ENCODE measurements at places on chromosomes 1 and 21. TPM values are rescaled to one million over a fixed set of nuclear protein-coding genes. Genes with fewer than 3 reads are reported as not detected.

The LCE1A gene
- total RNA-seq = not detected

The CFAP45 gene
- 1.8 TPM for total RNA-seq

DNA sequence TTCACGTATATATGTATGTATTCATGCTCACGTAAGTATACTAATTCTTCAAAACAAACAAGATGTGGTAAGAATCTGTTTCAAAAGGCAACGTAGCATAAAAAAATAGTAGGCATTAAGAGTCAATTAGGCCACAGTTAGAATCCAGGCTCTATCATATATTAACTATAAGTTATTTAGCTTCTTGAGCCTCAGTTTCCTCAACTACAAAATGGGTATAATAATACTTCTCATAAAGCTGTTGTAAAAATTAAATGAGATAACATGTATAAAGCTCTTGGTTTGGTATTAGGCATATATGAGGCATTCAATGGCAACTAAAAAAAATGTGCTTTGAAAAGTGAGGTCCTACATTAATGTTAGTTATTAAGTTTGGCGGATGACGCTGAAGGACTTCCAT lies 9.2 kb downstream of the B3GALNT2 start:
- DNase-seq = no peak

- no peak for DNase-seq
These were observed 85.4 kb upstream of the CD53 start for GRCh38 chr1:110787328-110788071.

DNA sequence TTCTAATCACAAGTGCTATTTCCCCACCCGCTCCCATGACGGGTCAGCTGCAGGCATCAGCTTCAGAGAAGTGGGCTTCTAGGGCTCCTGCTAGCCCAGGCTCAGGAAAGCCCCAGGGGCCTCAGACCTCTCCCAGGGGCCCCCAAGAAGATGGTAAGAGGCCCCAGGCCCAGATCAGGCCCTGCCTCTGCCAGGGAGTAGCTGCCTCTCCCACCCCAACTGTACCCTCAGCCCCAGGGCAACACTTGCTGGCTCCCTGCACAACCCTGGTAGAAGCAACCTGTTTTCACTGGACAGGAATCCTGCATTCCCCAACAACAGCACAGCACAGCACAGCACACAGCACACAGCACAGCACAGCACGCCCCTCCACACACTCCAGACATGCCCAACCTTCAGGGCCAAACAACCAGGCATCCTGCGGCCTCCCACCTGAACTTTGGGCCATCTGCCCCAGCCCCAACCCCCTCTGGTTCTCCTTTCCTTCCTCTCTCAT lies 6.5 kb downstream of the BLACAT1 start:
- DNase-seq = no peak

- no peak for DNase-seq
These were observed 5.1 kb downstream of the NT5C1A start for GRCh38 chr1:39666772-39667171.

DNA sequence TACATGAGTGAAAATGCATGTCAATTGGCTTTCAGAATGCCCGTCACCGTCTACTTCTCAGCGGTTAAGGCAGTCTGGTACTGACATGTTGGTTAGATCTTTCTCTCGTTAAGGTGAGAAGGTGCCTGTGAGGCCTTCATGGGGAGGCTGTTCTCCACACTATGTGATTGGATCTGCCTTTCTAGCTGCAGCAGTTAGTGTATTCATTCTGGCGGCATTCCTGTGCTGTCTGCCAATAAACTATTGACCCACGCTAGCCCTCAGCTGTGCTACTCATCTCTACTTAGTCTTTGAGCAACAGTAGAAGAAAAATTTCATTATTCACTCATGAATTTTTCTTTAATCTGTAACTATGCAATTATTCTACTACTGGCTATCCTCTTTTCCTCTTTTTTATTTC lies 32.0 kb downstream of the CCSAP start:
- no peak for DNase-seq

All from sigmoid colon (tissue), 7 donors.